ENCODE measurements at places on chromosomes 6 and 20.

- no peak for DNase-seq
Measured at GRCh38 chr20:5835321-5835821, 85.2 kb downstream of the SHLD1 start.

GRCh38 chr6:160428069-160428430 is 79.9 kb downstream of the SLC22A3 start:
- DNase-seq, result no peak

DNA sequence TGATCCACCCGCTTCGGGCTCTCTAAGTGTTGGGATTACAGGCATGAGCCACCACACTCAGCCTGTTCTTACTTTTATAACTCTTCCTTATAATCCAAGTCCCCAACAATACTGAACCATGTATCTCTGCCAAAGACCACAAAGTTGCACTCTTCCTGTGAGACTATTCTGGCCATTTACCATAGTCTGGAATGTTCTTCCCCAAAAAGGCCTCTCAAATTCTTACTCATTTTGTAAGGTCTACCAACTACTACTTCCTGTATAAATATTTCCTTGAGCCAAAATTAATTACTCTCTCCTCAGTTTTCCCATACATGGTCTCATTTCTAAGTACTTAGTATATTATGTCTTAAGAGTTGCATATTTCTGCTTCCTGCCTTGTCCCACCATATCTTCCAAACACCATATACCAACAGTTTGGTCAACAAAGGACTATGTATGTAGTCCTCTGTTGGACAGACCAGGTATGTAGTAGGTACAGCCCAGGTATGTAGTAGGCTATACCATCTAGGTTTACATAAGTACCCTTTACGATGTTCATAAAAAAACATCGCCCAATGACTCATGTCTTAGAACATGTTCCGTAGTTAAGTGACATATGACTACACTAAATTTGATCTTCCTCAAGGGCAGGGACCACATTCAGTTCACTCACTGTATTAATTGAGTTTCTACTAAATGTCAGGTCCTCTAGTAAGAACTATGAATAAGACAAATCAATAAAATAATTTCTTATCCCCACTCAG is 22.0 kb downstream of the RANBP9 start:
- no peak for DNase-seq

GRCh38 chr6:119476554-119476953 is 127.0 kb upstream of the MAN1A1 start:
- no peak for DNase-seq

- no peak for DNase-seq
Measured at GRCh38 chr20:51687108-51687507, 81.1 kb downstream of the ATP9A start.

DNA sequence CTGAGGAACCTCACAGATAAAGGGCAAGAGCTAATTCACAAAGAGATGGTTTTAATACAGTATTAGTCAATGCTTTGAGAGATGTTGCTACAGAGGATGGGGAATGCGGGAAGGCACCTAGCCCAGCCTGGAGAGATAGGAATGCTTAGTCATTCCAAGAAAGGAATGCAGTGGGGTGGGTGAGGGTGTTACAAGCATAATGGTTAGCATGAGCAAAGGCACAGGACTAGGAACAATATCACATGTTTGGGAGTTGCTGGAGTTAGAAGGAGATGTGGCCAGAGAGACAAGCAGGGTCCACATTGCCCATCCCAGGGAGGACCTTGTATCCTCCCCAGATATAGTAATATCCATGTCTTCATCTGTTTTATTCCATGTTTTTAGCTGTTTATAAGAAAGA is 107.0 kb upstream of the OGFRL1 start:
- DNase-seq, result no peak

DNA sequence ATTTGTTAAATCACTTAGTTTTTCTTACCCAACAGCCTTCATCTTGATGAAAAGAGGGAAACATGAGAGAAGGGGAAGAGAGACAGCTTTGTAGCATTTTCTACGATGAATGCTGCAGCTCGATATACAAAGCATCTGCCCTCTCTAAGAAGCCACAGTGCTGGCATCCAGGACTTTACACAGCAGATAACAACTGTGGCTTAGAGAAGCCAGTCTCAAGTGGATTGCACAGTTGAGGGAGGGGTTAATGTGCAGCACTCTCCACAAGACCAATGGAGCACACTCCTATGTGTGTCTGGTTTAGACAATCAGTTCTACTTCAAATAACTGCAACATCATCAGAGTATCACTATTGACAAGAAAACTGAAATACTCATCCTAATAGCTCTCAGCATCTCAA is 5.8 kb downstream of the C6orf120 start:
- no peak for DNase-seq

GRCh38 chr6:292506-293192 is 362 bp downstream of the DUSP22 start:
- DNase-seq, result no peak

DNA sequence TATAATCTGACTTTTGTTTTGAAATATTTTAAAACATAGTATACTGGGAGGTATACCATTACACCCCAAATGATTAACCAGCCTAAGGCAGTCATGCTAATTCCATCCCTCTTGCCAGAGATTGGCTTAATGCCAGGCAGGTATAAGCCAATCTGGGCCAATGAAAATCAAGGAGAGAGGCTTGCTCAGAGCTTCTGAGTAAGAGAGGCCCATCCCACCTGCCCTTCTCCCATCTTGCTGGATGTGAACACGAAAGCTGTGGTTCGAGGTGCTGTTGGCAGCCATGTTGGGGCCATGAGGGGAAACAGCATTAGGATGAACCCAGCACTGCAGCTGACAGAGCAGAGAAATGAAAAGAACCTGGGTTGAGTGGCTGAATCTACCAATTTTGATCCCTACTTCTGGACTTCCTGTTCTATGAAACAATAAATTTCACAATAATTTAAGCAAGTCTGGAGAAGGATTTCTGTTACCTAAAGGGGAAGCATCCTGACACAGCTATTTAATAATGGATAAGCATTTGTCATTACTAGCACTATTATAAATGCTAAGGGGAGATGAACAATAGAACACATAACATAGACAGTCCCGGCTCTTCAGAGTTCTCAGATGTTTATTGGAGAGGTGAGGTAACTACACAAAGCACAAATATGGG is 152.3 kb downstream of the CDC5L start:
- DNase-seq, result no peak

DNA sequence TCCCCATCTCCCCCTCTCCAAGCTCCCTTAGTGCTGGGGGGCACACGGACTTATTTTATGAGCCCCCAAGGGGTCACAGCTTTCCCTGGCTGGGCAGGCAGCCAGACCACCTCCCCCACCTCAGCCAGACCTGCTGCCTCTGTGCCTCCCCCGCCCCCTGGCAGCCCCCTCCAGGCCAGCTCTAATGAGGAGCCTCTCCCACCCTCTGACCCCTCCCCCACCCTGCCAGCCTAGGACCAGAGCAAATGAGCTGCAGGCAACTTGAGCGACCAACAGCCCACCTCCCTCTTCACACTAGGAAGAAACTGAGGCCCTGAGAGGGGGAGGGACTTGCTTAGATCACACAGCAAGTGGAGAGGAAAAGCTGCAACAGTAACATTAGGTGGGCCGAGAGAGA is 1.9 kb downstream of the GDF5 start:
- DNase-seq, result no peak

GRCh38 chr20:19079536-19080299 is 132.7 kb upstream of the SLC24A3 start:
- DNase-seq, result no peak

DNA sequence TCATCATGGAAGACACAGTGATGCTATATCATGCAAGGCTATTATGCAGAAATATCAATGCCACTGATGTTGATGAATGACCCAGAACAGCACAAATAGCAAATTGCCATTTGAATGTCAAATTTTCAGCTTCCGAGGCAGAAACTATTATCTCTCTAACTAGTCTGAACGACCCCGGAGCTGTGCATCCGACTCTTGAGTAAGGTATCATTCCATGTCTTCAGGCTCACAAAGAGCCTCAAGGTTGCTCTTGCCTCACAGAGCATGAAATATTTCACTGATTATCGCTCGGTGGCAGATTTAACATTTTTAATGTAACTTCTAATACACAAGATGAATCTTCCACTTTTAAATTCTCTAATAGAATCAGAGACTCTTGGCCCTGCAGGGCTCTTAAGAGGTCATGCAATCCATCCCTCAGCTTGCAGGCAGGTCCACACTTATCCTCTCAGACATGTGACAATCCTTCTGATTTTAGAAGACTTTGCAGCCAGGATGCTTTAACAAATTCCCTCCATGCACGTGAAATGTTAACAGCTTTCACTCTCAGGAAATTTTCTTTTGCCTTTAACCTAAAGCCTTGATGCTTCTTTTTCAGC is 221.0 kb downstream of the FRK start:
- DNase-seq, result no peak

DNA sequence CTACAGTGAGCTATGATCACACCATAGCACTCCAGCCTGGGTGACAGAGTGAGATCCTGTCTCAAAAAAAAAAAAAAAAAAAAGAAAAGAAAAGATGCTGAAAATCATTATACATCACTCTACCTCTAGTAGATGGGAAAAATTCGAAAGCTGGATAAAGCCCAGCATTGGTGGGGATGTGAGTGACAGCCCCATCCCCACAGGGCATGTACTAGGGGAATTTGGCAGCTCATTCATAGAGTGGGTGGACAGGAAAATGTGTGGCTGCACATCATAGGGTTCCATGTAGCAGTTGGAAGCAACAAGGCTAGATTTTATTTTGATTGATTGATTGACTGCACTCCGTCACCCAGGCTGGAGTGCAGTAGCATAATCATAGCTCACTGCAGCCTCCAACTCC is 42.0 kb downstream of the MRPL14 start:
- no peak for DNase-seq

GRCh38 chr6:87944541-87944954 is 103.1 kb upstream of the SPACA1 start:
- no peak for DNase-seq

DNA sequence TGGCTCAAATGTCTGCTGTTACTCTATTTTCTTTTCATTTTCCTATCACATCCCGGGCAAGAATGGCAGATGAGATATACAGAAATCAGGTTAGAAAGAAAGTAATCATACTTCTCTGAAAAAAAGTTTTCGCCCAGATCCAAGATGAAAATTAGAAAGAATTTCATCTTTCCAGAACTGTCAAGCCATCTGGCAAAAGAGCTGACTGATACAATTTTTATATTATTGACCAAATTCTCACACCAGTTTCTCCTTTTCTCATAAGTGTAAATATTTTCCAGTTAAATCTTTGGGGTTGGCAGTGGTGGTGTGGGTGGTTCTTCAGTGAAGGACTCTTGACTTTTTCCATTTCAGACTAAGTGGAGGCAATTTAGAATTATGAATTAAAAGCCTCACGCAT is 371.9 kb downstream of the CD83 start:
- DNase-seq, result no peak

GRCh38 chr6:33757906-33758305 is 11.2 kb upstream of the IP6K3 start:
- DNase-seq, result no peak

GRCh38 chr6:125549202-125549884 is 200.1 kb upstream of the HEY2 start:
- no peak for DNase-seq

DNA sequence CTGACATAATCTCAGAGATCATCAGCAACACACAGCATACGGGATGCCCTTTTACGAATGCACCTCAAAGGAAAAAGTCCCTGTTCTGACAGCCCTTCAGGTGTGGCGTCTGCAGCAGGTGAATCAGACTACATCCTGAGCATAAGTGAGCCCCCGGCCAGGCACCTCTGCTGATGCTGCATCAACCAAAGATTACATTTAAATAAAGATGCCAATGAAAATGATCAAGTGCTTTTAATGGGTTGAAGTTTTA is 58.7 kb downstream of the INSM1 start:
- no peak for DNase-seq

DNA sequence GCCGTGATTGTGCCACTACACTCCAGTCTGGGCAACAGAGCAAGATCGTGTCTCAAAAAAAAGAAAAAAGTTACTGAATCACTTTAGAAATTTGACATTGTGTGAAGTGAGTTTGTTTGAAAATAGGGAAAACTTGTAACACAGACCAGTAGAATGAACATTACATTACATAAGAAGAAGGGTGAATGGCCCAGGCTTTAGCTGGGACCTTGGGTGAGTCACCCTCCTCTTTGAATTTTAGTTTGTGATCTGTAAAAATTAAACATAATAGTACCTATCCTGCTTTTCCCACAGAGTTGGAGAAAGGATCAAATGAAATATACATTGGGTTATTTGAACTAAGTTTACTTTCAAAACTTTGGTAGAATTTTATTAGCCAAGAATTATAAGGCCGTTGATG is 56.3 kb downstream of the KCNS1 start:
- no peak for DNase-seq

DNA sequence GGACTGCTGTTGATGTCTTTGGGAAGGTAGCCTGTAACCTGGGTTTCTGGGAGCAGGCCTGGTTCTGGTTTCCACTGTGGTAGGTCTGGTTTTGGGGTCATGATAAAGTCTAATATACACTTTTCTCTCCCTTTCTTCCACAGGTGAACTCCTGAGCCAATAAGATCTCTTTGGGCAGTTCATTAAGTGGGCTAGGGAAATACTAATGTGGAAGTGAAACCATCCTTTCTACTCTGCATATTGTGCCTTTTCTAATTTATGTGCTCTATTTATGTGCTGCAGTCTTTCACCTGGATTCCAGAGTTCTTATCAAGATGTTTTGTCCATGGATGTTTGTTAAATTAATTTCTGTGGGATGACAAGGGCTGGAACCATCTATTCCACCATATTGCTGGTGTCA is 165.7 kb upstream of the PTPRK start:
- no peak for DNase-seq

DNA sequence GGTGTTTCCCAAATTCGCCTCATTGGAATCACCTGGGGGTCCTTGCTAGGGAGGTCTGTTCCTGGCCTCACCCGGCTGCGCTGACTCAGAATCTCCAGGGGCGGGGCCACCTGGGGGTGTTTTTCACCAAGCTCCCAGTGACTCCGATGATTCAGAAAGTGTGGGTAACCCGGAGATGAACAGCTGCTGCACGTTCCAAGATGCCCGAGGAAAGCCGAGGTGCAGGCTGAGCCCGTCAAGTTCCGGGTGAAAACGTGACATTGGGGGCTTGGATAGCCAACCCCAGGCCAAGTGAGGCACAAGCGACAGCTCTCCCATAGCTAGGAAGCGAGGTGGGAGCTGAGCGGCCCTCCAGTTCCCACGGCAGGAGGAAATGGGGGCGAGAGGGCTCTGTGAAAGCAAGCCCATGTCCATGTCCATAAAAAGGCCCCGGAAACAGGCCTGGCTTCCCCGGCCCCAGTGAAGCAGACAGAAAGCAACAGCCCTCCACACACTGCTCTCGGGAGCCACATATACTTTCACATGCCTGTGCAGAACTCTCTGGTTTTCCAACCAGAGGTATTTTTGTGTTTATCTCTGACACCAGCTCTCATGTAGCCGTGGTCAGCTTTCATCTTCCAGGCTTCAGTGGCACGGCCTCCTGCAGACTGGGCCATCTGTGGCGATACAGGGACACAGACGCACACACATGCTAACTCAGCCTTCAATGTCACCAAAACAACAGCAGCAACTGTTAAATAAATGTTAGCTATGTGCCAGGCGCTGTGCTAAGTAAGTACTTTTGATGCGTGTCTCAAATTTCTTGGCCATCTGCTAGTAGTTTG is 90.7 kb upstream of the CCDC28A start:
- no peak for DNase-seq

Data from NCI-H2081 treated with DMSO at 0.1 percent for 48 hours (cell line).